Aorta (tissue), 5 donors: ENCODE measurements at places on chromosomes 12 and 14. TPM values are rescaled to one million over a fixed set of nuclear protein-coding genes. Genes with fewer than 3 reads are reported as not detected.

Gene MOK
- 16.4 TPM for total RNA-seq

Gene STAC3
- total RNA-seq, result 5.8 TPM

Gene FAM186B
- 0.23 TPM for total RNA-seq

Gene RAPGEF3
- total RNA-seq, result 39.2 TPM

Gene MYO1H
- not detected for total RNA-seq

Gene CAMKK2
- total RNA-seq, result 34.4 TPM

GRCh38 chr12:75444429-75445136, 36.0 kb upstream of the GLIPR1 start:
- DNase-seq, result no peak

GRCh38 chr14:56996721-56997399, 186.6 kb upstream of the OTX2 start:
- no peak for DNase-seq

GRCh38 chr14:68856572-68856971, 63.7 kb upstream of the ZFP36L1 start:
- DNase-seq, result no peak

DNA sequence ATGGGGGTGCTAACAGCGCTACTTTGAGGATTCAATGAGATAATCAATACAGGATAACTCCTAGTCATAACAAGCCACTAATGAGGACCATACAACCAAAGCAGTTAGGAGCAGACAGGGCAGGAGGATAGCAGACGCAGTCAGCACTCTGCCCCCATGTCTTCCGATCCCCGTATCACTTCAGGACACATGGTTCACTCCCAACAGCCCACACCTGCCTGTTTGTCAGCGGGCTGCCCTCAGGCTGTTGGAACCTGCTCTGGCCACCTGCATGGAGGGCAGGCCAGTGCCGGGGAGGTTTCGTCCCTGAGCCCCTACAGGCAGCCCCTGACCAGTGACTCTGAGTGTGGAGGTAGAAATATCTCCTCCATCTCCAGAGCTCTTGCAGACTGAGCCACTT, 37.1 kb upstream of the LTBP2 start:
- DNase-seq, result no peak

- no peak for DNase-seq
These were observed 11.3 kb upstream of the SCFD1 start for GRCh38 chr14:30610787-30611343.

DNA sequence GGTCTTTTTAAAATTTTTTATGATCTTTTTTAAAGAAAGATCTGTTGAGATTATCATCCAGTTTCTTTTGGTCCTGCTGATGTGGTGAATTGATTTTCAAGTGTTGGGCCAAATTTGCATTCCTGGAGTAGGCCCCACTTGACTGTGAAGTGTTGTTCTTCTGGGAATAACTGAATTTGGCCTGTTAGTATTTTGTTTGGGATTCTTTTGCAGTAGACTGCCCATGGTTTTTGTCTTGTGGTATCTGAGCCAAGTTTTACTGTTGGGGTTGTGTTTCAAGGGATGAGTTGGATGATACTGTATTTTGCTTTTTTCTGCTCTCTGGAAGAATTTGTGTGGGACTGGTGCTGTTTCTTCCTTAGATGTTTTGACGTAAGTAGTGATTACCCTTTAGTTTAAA, 4.0 kb upstream of the SYCP3 start:
- DNase-seq, result no peak

GRCh38 chr12:116656306-116656705, 81.6 kb downstream of the SPRING1 start:
- no peak for DNase-seq
